ENCODE measurements at places on chromosomes 16 and 17.

DNA sequence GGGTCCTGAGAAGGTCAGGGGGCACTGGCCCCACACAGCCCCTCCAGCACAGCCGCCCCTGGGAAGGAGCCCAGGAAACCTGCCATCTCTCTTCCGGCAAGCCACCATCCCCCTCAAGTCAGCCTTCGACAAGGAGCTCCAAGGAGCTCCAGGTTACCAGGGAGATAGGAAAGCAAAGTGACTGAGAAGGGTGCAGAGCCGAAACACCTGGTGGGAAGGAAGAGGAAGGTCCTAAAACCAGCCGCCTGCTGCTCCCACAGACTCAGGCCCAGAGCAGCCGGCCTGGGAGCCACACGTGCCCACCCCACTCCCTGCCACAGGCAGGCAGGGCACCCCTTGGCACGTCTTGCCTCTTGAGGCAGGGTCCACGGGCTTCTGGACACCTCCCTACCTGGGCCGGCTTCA lies 80.7 kb downstream of the TIMM22 start:
- no peak for DNase-seq

GRCh38 chr17:29102046-29102445 lies 59.1 kb downstream of the PIPOX start:
- DNase-seq: no peak

GRCh38 chr17:10271106-10271562 lies 72.7 kb upstream of the GAS7 start:
- DNase-seq: no peak

GRCh38 chr16:56409195-56409594 lies 16.1 kb downstream of the AMFR start:
- DNase-seq: no peak
